ENCODE measurements at places on chromosomes 3 and 15. TPM values are rescaled to one million over a fixed set of nuclear protein-coding genes. Genes with fewer than 3 reads are reported as not detected.

DNA sequence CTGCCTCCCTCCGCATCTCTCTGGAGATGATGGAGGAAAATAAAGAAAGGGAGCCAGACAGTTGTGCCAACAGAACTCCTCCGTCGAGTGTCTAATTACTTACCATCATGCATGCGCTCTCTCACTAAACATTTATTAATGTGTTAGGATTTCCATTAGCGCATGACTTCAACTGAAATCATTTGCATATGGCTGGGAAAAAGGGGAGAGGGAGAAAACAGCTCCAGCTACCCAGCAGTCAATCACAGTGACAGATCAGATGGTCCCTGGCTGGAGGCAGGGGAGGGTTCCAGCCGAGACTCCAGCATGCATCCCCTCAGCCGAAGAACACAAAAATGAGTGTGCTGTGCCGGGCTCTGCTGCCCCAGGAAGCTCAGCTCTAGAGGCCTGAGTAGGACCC lies 6.8 kb upstream of the RHO start:
- no peak for DNase-seq
- peaks cover 5% of the 10 kb centered on the region for H3K36me3 ChIP-seq
- no peak overlapping the region for H3K27ac ChIP-seq
- H3K4me1 ChIP-seq: peaks cover 3% of the 10 kb centered on the region
- no peaks in the 10 kb centered on the region for H3K27me3 ChIP-seq

GRCh38 chr3:160012108-160012507 lies 23.5 kb downstream of the IL12A start:
- peaks cover 4% of the 10 kb centered on the region for H3K4me1 ChIP-seq
- DNase-seq: no peak
- no peaks in the 10 kb centered on the region for H3K36me3 ChIP-seq
- H3K4me3 ChIP-seq: no peak overlapping the region

DNA sequence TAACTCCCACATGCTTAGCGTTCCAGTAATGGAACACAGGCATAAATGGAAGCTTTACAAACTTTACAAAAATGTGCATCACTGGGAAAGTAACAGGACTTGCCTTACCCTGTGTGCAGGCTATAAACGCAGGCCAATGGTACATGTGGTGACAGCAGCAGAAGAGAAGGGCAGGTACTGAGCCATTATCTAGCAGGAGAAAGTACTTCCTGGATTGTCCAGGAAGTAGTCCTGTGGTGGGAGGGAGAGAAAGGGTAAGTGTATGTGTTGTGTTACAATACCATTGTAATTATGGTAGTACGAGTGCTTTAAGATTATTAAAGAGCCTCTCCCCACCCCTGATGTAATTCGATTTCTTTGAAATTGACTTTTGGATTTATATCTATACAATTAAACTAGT lies 5.3 kb downstream of the ATP1B3 start:
- no peak for DNase-seq
- no peaks in the 10 kb centered on the region for H3K27me3 ChIP-seq
- H3K4me3 ChIP-seq: no peak overlapping the region
- peaks cover 38% of the 10 kb centered on the region for H3K4me1 ChIP-seq

- H3K27me3 ChIP-seq: peaks cover 3% of the 10 kb centered on the region
- DNase-seq: no peak
- H3K4me1 ChIP-seq: peaks cover 15% of the 10 kb centered on the region
- H3K4me3 ChIP-seq: no peak overlapping the region
- H3K27ac ChIP-seq: no peak overlapping the region
These were observed 66.3 kb downstream of the SQOR start for GRCh38 chr15:45701108-45701507.

- peaks cover 2% of the 10 kb centered on the region for H3K4me1 ChIP-seq
- no peaks in the 10 kb centered on the region for H3K36me3 ChIP-seq
- no peak overlapping the region for H3K27ac ChIP-seq
- no peak for DNase-seq
- H3K27me3 ChIP-seq: peaks cover 18% of the 10 kb centered on the region
These were observed 128.3 kb upstream of the EIF1B start for GRCh38 chr3:40181182-40181581.

GRCh38 chr3:37050282-37050681 lies 57.0 kb downstream of the MLH1 start:
- no peak overlapping the region for H3K27ac ChIP-seq
- H3K4me1 ChIP-seq: peaks cover 27% of the 10 kb centered on the region
- peaks cover 39% of the 10 kb centered on the region for H3K36me3 ChIP-seq
- no peak overlapping the region for H3K4me3 ChIP-seq
- DNase-seq: no peak

DNA sequence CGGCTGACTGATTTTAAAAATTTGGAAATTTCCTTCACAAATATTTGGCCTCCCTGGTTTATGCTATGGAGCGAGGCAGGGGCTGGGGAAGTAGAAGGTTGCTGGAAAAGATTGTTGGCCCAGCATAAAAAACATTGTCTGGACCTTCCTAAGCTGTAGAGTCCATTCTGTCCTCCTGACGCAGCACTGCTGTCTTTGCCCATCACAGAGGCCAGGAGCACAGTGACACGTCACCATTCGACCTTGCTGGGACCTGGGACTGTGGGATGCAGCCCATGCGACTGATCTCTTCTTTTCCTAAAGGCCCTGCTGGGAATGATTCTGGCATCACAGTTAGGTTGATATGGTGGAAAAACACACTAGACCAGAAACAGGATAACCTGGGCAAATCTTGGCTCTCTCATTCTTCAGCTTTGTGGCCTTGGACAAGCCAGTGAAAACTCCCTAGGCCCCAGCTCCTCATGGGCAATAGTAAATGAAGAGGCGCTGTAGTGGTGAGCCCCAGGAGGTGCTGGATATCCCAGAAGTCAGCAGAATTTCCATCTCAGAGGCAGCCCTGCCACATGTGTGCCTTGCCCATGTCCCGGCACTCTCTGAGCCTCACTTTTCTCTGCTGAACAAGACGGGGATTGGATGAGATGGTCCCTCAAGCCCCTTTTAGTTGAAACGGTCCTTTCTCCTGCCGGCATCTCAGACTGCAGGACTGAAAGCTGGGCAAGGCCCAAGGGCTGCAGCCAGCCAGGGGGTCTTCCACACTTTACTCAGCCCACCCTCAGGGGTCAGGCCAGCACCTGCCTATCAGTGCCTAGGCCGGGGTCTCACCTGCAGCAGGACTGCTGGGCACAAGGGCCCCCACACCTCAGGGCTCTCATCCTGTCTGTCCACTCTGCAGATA lies 69.6 kb downstream of the SENP2 start:
- H3K36me3 ChIP-seq: peaks cover 28% of the 10 kb centered on the region
- no peak overlapping the region for H3K4me3 ChIP-seq
- peaks cover 59% of the 10 kb centered on the region for H3K4me1 ChIP-seq
- H3K27ac ChIP-seq: peak overlapping the region; percentile 99
- no peaks in the 10 kb centered on the region for H3K27me3 ChIP-seq
- no peak for DNase-seq

DNA sequence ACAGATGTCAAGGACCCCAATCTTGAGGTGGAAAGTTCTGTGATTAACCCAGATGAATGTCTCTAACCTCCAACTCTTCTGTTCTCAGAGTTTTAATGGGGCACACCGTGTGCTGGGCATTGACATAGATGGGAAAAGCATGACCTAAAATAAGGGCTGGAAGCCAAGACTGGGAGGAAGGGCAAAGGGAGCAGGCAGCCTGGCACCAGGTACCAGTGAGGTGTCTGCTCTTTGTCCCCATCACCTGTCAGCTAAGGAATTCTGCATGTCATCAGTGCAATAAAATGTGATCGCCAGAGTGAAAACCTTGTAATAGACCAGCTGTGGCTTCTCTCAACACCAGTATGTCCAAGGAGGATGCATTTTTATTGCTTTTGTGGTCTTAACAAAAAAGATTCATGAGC lies 143.5 kb upstream of the TPM1 start:
- H3K36me3 ChIP-seq: no peaks in the 10 kb centered on the region
- peak overlapping the region; percentile 60 for H3K27ac ChIP-seq
- peaks cover 70% of the 10 kb centered on the region for H3K4me1 ChIP-seq
- no peak overlapping the region for H3K4me3 ChIP-seq
- no peak for DNase-seq

GRCh38 chr3:127157171-127157828 lies 35.6 kb upstream of the PRR23E start:
- H3K4me3 ChIP-seq: no peak overlapping the region
- no peaks in the 10 kb centered on the region for H3K4me1 ChIP-seq
- DNase-seq: peak; percentile 42
- no peak overlapping the region for H3K27ac ChIP-seq
- no peaks in the 10 kb centered on the region for H3K36me3 ChIP-seq
- peaks cover 11% of the 10 kb centered on the region for H3K27me3 ChIP-seq

- DNase-seq: no peak
- peaks cover 11% of the 10 kb centered on the region for H3K36me3 ChIP-seq
- peak overlapping the region; percentile 88 for H3K27ac ChIP-seq
- H3K27me3 ChIP-seq: no peaks in the 10 kb centered on the region
These were observed 46.8 kb downstream of the PDHB start for GRCh38 chr3:58386626-58387365.

DNA sequence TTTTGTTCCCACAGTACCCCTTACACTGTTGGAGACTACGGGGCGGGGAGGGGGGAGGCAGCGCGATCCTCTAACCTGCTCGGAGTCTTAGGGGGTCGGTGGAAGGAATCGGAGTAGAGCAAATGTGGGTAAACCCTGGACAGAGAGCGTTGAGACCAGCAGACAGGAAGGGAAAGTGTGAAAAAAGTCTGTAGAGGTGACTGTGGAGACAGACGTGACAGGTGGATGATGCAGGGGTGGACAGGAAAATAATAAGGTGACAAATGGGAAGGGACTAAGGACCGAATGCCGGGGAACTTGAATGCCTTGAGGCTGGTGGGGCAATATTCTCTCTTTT lies 424 bp downstream of the EAF2 start:
- peak overlapping the region; percentile 99 for H3K4me3 ChIP-seq
- peaks cover 26% of the 10 kb centered on the region for H3K4me1 ChIP-seq

DNA sequence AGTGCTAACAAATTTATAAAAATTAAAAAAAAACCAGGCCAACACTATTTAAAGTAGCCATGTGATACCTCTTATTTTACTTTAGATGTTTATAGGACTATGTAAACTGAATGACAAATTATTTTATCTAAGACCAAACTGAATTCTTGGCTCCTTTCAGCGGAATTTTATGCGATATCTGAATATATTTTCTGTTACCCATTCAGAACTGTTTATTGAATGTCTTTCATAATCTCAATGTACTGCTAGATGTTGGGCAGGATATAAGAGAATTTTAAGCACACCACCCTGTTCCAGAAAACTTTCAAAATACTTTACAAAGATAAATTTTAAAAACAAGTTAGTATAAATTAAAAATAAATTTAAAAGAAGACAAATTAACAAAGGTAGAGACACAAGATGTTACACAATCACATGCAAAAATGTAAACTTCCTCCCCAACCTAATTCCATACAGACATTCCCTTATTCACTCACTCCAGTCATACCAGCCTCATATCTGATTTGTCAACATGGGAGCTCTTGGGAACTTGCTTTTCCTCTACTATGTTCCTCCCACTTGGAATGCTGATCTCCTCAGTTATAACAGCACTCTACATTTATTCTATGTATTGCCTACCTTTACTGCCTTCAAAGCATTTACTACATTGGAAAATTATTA lies 154.6 kb upstream of the MBNL1 start:
- H3K27ac ChIP-seq: no peak overlapping the region
- H3K36me3 ChIP-seq: no peaks in the 10 kb centered on the region
- H3K4me1 ChIP-seq: peaks cover 8% of the 10 kb centered on the region
- DNase-seq: no peak

- H3K36me3 ChIP-seq: peaks cover 3% of the 10 kb centered on the region
- no peak overlapping the region for H3K27ac ChIP-seq
- H3K4me3 ChIP-seq: no peak overlapping the region
- no peaks in the 10 kb centered on the region for H3K4me1 ChIP-seq
These were observed 80.2 kb downstream of the ADAMTS17 start for GRCh38 chr15:100261302-100262240.

DNA sequence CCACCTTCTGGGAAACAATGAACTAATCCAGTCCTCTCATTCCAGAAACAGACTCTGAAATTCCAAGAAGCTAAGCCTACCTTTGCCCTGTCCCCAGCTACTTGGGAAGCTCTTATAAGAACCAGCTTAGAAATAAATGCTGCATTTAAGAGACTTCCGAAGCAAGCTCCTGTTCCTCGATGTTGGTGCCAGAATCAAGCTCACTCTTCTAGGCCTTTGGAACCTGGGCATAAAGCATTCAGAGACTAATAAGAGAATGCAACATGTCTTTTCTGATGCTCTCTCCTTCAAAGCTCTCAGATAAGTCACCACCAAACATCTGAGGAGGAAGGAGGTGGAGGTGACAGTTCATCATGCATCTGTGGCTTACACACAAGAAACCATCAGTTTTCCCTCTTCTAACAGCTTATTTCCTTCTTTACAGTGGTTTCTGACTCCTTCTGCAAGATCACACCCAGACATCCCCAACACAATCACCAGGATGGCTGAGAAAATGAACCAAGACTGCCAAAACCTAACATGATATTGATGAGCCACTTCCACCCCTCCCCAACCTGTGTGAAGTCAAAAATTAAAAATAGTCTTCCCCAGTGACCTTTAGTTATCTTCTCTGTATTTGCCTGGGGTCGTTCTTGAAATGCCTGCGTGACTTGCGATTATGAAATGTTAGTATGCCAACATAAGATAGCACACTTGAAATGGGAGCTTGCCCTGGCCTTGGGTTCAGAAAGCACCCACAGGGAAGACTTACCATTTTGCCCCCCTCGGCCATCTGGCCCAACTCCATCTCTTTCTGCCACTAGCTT lies 11.5 kb downstream of the ARHGEF3 start:
- no peaks in the 10 kb centered on the region for H3K4me1 ChIP-seq
- no peak overlapping the region for H3K4me3 ChIP-seq
- peaks cover 9% of the 10 kb centered on the region for H3K27me3 ChIP-seq
- no peak for DNase-seq
- H3K27ac ChIP-seq: no peak overlapping the region
- no peaks in the 10 kb centered on the region for H3K36me3 ChIP-seq

DNA sequence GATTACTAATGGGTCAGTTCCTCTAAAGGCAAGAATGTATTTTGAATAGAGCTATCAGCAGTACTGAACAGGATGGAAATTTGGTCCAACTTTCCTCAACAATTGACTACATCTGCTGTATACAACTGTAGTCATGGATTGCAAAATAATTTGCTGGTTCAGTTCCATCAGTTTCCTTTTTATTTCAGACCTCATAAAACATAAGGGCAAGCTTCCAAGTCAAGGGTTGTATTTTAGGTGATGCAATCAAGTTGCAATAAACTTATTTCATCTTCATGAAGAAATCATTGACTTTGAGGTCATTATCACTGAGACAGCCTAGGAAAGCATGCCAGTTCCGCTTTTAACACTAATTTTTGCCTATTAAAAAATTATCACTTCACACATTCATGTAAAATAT lies 90.4 kb upstream of the TSEN2 start:
- peaks cover 10% of the 10 kb centered on the region for H3K4me1 ChIP-seq
- H3K4me3 ChIP-seq: no peak overlapping the region
- no peaks in the 10 kb centered on the region for H3K36me3 ChIP-seq
- no peak overlapping the region for H3K27ac ChIP-seq
- peaks cover 4% of the 10 kb centered on the region for H3K27me3 ChIP-seq

Gene CD96
- total RNA-seq: 0.23 TPM

Gene CCR1
- not detected for total RNA-seq

Gene GOLGA6L7
- total RNA-seq: not detected

Gene TRPC1
- total RNA-seq: 15.1 TPM

Gene RBP2
- not detected for total RNA-seq

Gene STAB1
- total RNA-seq: not detected

Measured in chondrocyte (in vitro differentiated cells).